Fibroblast of skin of right quadriceps (primary cell): ENCODE measurements at places on chromosomes 7 and 10.
A peak's percentile ranks its signal among the peaks of the same experiment; 100 is the strongest.

DNA sequence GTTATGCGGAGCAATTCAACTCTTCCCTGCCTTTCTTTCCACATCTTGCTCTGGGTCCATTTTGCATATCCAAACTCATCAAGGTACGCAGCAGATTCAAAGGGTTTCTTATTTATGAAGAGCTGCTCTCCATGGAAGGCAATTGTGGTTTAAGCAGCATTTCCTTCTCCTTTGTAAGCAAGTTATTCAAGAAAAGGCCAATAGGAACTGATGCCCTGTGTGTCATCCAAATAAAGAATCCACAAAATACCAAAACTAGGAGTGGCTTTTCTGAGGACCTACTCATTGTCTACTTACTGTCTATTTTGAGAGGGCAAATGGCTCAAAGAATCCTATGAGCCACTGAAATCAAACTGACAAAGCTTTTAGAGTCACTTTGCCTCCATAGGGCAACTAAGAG, 253.1 kb downstream of the PTEN start:
- peak; percentile 79 for DNase-seq

DNA sequence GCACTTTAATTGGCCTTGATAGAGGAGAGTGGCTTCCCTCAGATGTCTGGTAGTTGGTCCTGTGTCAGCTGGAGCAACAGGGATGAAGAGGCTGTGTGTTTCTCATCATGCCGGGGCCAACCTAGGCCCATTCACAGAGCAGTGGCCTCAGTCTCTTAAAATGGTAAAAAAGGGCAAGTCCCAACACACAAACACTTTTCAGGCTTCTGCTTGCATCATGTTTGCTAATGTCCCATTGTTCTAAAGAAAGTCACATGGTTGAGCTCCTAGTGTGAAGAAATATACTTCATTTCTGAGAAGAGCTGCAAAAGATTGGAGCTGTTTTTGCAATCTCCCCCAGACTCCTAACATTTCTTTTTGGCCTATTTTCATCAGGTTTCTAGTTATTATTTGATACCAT, 40.6 kb upstream of the RBAK start:
- no peak for DNase-seq

- no peak for DNase-seq
Observed at GRCh38 chr10:127407551-127407950, 141.6 kb upstream of the NPS start.

DNA sequence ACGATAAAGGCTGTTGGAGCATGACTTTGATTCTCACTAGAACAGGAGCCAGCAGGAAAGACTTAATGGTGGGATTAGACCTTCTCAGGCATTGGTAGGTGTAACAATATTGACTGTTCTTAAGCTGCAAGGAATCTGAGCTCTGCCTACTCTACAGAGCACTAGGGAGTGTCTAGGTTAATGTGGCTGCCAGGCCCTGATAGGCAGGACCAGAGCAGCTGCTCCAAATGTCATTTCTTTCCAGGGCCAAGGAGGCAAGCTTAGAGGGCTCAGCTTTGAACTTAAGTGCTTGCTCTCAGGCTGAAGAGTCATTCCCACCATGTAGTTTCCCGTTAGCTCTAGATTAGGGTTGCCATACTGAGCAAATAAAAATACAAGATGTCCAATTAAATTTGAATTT, 96.8 kb downstream of the RAB18 start:
- DNase-seq: no peak

DNA sequence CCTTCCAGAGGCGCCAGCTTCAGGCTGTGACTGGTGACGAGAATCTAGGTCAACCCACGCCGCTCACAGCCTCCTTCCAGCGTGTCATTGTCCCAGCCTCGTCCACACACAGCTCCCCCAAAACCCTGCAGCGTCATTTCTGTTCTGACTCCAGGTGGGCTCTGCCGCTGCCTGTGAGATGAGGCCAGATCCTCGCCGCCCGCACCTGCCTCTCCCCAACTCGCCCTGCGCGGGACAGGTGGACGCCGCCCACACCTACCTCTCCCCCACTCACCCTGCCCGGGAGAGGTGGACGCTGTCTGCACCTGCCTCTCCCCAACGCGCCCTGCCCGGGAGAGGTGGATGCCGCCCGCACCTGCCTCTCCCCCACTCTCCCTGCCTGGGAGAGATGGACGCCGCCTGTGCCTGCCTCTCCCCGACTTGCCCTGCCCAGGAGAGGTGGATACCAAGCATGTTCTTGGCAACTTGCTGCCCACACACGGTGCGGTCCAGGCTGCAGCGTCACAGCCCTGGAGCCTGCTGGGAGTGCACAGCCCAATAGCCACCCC, 32.0 kb upstream of the CFAP46 start:
- no peak for DNase-seq

GRCh38 chr7:158366916-158367633, 220.5 kb downstream of the PTPRN2 start:
- no peak for DNase-seq

DNA sequence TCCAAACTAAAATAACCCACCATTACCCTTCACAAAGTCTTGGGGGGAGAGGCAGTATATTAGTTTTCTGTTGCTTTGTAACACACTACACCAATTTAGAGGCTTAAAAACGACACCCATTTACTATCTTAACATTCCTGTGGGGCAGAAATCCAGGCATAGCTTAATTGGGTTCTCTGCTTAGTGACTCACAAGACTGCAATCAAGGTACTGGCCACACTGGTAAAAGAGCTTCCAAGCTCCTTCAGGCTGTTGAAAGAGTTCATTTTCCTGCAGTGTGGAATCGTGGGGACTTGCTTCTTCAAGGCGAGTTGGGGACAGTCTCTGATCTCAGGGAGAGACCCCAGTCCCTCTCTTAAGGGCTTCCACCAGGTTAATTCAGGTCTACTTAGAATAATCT, 139.1 kb downstream of the XPNPEP1 start:
- DNase-seq: peak; percentile 1

- no peak for DNase-seq
Observed at GRCh38 chr10:18236756-18237155, 96.5 kb downstream of the CACNB2 start.

DNA sequence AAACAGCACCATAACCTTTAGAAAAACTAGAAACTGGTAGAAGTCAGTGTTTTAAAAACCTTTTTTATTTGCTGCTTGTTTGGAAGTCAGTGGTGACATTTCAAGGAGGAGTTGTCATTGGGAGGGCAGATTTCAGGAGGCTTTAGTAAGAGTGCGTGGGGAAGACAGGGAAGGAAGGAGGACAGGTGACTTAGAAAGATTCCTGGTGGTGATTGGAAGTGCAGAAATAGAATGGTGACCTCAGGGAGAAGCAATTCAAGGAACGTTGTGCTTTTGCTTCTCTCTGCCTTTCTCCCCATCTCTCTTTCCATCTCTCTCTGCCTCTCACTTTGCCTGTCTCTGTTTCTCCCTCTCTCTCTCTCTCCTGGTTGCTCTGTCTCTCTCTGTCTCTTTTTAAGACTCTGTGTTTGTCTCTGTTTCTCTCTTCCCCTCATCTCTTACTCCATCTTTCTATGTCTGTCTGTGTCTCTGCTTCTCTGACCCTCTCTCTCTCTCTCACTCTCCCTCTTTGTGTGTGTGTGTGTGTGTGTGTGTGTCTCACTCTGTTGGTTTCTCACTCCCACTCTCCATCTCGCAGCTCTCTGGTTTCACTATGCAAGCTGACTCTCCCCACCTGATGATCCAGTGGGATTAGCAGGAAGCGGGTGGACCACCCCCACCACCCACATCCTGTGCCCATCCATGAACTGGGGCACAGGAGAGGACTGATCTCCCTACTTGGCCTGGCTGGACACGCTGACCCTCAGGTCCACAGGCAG, 10.9 kb upstream of the PFKP start:
- no peak for DNase-seq

- DNase-seq: peak; percentile 96
Observed at GRCh38 chr7:135193615-135194081, 17.7 kb downstream of the WDR91 start.

DNA sequence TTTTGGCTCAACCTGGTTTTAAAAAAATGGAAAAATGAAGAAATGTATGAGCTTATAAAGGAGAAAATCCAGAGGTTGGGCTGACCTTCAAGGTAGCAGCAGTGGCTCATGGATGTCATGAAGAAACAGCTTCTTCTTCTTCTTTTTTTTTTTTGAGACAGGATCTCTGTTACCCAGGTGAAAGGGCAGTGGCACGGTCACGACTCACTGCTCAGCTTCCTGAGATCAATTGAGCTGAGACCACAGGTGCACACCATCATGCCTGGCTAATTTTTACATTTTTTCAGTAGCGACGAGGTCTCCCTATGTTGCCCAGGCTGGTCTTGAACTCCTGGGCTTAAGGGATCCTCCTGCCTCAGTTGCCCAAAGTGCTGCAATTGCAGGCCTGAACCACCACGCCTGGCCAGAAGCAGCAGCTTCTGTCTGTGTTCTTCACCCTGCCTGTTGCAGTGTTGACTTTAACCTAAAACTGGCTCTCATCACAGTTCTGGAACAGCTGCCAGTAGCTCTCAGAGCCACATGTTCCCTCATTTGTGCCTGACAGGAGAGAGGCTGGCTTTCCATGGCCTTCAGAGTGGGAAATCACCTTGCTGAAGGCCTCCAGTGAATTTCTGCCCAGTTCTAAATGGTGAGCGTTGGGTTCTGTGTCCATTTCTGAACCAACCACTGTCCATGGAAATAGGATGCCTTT, 117.7 kb downstream of the PFKFB3 start:
- DNase-seq: no peak

- peak; percentile 20 for DNase-seq
Observed at GRCh38 chr7:774161-775109, 47.4 kb upstream of the PRKAR1B start.

DNA sequence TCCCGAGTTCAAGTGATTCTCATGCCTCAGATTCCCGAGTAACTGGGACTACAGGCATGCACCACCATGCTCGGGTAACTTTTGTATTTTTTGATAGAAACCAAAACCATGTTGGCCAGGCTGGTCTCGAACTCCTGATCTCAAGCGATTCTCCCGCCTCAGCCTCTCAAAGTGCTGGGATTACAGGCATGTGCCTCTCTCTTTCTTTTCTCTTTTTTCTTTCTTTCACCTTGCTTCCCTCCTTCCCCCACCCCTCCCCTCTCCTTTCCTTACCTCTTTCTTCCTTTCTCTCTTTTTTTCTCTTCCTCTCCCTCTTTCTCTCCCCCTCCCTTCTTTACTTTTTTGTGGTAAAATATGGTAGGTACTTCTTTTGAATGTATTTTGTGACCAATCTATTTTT, 62.2 kb downstream of the ANKRD61 start:
- DNase-seq: no peak

DNA sequence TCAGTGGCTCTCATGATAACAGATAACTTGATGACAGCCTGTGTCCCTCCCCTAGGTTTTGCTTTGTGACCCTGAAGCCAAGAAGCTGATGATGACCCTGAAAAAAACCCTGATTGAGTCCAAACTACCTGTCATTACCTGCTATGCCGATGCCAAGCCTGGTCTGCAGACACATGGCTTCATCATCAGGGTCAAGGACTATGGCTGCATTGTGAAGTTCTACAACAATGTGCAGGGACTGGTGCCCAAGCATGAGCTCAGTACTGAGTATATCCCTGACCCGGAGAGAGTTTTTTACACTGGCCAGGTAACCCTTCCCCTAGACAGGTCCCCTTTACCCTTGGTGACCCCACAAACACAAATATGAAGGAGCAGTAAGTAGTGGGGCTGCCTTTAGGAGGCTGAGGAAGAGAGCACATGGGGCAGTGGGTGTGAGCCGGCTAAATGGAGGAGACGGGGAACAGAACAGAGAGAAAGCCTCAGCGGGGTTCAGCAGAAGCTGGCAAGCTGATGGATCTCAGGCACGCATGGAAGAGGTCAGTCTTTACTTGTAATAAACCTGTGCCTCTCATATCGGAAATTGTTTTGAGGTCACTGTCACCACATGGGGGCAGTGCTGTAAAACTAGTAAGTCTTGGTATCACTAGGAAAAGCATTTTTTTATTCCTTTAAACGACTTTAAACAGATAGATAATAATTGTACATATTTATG, 20.2 kb downstream of the PDCD11 start:
- DNase-seq: peak; percentile 51

GRCh38 chr10:84948644-84949043, 620.3 kb downstream of the CCSER2 start:
- DNase-seq: no peak
